ENCODE measurements at places on chromosomes 1 and 21. TPM values are rescaled to one million over a fixed set of nuclear protein-coding genes. Genes with fewer than 3 reads are reported as not detected.

Gene FAM167B
- total RNA-seq, result 3.7 TPM

Gene ENAH
- 62.4 TPM for total RNA-seq

Gene S100A1
- not detected for total RNA-seq

Gene NEK7
- total RNA-seq, result 99.4 TPM

Data from vagina (tissue), 2 donors.